Activated CD4-positive, alpha-beta T cell treated with anti-CD3 and anti-CD28 coated beads for 24 hours (primary cell): ENCODE measurements at places on chromosomes 16 and 17.

GRCh38 chr16:85759136-85759535 is 8.2 kb upstream of the C16orf74 start:
- no peak for DNase-seq

- DNase-seq = no peak
Observed at GRCh38 chr17:35865412-35866340, 3.0 kb downstream of the HEATR9 start.

DNA sequence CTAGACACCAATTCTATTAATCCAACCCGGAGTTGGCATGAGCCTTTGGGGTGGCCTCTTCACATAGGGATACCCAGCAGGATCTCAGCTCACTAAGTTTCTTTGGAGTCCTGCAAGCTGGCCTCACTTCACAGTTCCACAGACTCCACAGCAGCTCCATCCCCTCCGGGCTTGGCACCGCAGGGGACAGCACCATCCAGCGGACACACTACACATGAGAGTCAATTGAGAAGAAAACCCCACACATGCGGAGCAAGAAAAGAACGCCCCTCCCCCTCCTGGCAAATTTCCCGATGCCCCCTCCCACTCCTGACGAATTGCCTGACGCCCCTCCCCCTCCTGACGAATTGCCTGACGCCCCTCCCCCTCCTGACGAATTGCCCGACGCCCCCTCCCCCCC is 31.1 kb downstream of the KLHDC4 start:
- no peak for DNase-seq

DNA sequence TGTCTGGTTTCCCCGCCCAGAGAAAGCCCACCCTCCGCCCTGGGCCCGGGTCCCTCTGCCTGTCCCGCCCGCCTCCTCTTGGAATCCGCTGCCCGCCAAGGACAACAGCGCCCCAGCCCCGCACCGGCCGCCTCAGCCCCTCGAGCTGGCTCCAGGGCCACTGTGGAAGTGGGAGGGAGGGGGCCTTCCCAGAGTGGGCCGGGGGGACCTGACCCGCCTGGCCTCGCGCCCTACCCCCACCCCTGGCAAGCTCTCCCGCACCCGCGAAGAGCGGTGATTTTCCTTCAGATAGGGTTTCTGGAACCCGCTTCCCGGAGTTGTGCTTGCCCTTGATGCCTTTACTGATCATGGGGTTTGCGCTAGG is 2.3 kb upstream of the CBX8 start:
- no peak for DNase-seq

DNA sequence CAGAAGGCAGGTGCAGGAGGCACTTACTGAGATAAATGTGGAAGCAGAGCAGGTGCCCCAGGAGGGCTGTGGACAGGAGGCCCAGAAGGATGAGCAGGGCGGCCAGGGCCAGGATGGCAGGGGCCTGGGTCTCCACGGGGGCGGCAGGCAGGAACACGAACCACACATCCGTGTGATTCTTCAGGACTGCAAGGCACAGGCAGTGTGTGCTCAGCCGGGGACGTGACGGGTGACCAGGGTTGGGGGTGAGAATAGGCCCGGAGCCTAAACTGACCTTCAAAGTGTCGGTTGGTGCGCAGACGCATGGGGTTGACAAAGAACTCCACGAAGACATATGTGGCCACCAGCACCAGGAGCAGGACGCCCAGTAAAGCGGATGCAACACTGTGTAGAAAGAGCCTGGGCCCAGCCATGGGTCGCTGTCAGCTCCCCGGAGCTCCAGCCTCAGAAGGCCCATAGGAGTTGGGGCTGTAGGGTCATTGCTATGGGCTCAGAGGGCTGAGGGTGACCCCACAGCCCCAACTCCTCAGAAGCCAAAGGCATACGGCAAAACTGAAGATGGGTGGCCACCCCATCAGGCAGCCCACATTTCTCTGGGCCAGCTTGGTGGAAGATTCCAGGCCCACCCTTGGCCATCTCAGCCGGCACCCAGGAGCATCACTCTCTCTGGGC is 5.4 kb upstream of the TPPP3 start:
- DNase-seq = no peak

GRCh38 chr16:57760357-57761160 is 25.0 kb downstream of the KATNB1 start:
- DNase-seq = no peak

- DNase-seq = no peak
Observed at GRCh38 chr17:5583426-5584382, 605 bp downstream of the NLRP1 start.

- DNase-seq = no peak
Observed at GRCh38 chr17:28270055-28270454, 48.9 kb upstream of the TMEM97 start.

GRCh38 chr16:2147378-2147777 is 1.0 kb upstream of the RAB26 start:
- DNase-seq = no peak

- no peak for DNase-seq
Observed at GRCh38 chr16:3767333-3767986, 50.1 kb upstream of the TRAP1 start.

GRCh38 chr16:67228905-67229304 is 2.0 kb downstream of the TMEM208 start:
- no peak for DNase-seq

- no peak for DNase-seq
Observed at GRCh38 chr17:1559047-1560043, 3.2 kb downstream of the PITPNA start.

GRCh38 chr16:84686707-84687298 is 13.0 kb upstream of the USP10 start:
- no peak for DNase-seq

DNA sequence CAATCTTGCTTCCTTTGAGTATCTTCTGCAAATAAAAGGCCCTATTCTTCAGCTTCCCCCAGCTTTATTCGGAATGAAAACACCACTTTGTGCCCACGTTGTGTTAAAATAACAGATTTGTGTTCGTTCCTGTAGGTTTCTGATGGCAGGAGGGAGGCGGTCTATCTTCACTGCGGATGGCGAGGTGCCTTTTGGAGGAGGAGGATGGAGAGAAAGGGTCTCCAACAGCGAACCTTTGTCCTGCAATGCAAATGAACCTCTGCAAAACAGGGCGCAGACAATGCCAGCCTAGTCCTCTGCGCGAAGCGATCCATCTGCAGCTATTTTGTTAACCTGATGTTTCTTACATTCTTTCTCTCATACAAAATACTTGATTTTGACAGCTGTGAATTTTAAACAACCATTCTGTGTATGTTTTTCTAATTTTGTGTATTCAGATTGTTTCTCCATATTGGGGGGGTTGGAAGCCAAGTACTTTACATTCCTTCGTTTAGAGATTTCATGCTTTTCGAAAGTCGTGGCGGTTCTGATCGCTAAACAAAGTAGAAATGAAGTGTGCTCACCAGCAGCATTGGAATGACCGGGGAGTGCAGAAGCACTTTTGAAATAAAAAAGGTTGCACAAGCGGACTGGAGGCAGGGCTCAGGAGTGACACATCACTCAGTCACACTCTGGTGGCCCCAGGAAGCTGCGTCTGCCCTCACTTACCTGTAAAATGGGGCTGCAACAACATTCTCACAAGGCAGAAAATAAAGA is 279.0 kb upstream of the IRX5 start:
- DNase-seq = no peak

DNA sequence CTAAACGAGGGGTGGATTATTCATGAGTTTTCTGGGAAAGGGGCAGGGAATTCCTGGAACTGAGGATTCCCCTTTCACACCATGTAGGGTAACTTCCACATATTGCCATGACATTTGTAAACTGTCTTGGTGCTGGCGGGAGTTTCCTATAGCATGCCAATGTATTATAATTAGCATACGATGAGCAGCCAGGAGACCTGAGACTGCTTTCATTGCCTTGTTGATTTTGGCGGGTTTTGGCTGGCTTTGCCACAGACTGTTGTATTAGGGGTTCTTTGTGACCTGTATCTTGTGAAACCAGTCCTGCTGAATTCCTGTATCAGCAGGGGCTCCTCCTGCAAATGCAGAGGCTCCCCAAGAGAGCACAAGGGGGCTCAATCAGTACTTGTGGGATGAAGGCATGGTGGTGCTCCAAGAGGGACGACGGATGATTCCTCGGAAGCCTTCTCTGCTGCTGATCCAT is 104.4 kb upstream of the CACNG5 start:
- DNase-seq = no peak

GRCh38 chr17:62601471-62601870 is 26.0 kb upstream of the MRC2 start:
- no peak for DNase-seq

DNA sequence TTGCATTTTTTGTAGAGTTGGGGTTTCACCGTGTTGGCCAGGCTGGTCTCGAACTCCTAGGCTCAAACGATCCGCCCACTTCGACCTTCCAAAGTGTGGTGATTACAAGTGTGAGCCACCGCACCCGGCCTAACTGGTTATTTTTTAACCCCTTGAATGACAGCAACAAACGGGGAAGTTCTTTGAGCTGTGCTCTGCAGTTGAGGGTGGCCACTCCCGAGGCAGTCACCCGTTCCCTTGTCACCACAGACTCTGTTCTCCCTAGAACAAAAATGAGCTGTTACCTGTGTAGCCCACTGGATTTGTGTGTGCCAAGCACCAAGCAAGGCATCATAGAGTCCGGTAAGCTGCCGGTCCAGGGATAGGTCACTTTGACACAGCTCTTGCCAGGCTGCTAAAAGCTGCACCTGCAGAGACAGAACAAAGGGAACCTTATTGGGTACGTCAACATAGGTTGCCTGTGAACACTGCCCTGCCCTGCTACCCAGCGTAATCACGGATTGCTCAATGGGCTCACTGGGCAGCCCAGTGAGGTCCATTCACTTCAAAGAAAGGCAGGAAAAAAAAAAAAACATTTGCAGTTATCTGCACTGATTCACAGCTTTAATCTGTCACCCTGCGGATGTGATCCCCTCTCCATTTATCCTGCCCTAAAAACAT is 19.6 kb downstream of the COG7 start:
- DNase-seq = no peak

- DNase-seq = no peak
Observed at GRCh38 chr17:2369039-2369438, 31.7 kb downstream of the SGSM2 start.

GRCh38 chr17:37710344-37710886 is 34.4 kb downstream of the HNF1B start:
- DNase-seq = no peak

DNA sequence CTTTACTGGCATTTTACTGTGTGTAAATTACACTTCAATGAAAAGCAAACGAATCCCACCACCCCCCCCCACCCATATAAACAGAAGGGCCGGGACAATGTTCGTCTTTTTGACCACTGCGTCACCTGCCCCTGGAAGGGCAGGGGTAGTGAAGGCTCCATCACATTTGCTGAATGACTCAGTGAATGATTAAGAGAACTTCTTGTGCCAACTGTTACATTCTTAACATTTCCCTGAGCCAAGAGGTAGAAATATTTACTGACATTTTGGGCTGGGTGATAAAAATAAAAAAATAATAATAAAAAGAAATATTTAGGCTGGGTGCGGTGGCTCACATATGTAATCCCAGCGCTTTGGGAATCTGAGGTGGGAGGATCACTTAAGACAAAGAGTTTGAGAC is 24.1 kb downstream of the C16orf96 start:
- no peak for DNase-seq

- no peak for DNase-seq
Observed at GRCh38 chr16:27229891-27230470, 26.7 kb downstream of the KDM8 start.

- no peak for DNase-seq
Observed at GRCh38 chr17:61863801-61864126, 436 bp upstream of the BRIP1 start.

DNA sequence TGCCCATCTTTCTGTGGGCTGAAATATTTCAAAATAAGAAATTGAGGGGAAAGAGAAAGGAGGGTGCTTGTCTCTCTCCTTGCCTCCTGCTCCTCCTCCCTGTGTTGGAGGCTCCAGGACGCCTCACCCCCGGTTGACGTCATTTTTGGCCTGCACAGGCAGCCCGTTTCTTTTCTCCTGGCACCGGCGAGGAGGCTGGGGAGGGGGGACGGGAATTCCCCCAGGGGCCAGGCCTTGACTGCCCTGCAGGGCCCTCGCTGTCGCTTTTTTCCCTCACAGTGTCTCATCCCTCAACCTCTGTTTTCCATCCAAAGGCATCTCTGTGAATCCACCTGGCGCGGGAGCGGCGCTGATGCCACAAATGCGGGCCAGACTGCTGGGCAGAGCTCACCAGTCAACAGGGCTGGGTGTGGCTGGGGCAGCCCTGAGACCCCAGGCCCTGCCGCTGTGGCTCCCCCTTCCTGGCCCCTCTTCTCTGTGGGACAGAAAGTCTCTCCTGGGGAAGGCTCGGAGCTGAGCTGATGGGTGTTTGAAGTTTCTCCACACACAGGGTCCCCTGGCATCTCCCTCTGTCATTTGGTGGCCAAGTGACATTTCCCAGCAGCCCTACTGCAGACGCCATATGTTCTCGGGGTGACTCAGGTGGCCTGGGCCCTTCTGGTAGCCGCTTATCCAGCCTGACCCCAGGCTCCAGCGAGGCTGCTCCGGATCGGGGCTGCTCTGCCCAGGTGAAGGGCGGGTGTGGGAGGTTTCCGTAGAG is 16.0 kb downstream of the CENPX start:
- DNase-seq = no peak

DNA sequence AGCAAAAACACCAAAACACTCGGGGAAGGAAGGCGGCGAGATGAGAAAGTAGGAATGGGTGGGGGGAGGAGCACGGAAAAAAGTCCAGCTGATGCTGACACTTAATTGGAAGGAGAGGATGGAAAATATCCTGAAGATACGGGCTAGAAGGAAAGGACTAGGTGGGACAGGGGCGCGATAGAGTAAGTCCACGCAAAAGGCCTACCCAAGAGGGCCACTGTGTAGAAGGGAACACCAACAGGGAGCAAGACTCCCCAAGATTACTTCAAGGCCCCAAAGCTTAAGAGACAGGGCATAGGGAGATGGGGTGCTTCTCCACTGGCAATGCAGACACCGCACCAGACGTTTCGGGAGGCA is 736 bp downstream of the APPBP2 start:
- no peak for DNase-seq

GRCh38 chr17:50270435-50271362 is 3.6 kb upstream of the TMEM92 start:
- DNase-seq = no peak

DNA sequence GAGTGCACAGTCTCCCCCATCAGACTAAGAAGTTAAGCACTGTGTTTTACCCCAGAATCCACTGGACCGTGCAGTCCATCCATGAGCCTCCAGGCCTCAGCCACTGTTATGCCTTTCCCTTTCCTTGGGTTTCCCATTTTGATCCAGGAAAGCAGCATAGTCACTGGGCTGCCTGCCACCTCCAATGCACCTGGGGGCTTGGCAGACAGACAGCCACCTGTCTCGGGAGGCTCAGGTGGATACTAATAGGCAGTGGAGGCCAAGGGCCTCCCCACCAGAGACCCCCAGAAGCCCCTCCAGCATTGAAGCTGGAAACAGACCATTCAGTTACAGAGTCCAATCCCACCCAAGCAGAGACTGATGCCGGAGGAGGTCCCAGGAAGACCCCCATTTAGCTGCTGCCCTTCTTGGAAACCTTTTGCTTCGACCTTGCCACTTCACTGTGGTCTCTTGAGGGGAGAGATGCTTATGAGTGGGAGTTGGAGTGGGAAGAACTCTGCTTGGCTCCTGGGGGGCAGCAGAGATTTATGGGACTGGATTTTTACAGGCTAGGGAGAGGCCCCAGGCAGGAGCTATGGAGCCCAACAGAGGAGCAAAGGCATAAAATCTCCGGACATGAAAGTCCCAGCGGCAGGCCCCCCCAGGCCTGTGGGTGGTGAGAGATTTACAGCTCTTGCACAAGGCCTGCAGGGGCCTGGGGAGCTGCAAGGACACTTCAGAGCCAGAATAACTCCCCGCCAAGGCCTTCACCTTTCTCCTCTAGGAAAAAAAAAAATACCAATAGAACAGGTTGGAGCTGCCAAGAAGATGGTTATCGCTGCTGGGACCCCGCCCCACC is 12.2 kb upstream of the SP2 start:
- DNase-seq = no peak

- DNase-seq = no peak
Observed at GRCh38 chr17:71845337-71845736, 275.5 kb upstream of the SOX9 start.
